EH (cell line): ENCODE measurements at places on chromosomes 3 and 15.

DNA sequence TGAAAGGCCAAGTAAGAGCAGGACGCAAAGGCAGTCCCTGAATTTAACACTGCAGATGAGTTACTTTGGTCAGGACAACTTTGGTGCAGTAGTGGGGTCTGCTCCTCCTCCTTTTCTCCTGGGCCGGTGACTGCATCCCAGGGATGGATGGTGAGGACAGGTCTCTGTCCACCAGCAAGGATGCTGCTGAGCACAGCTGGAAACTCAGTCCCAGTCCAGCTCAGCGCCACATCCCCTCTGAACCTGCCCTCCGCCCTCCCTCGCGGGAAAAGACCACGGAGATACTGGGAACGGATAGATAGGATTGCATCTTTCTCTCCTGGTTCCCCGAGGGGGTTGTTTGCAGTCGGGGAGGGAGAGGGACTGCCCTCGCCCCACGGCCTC, 13.8 kb downstream of the GRAMD2A start:
- DNase-seq, result no peak

GRCh38 chr3:71930056-71930991, 145.4 kb upstream of the PROK2 start:
- DNase-seq, result peak; percentile 25

GRCh38 chr15:67884514-67885174, 44.8 kb upstream of the RNU6-1 start:
- peak; percentile 71 for DNase-seq

DNA sequence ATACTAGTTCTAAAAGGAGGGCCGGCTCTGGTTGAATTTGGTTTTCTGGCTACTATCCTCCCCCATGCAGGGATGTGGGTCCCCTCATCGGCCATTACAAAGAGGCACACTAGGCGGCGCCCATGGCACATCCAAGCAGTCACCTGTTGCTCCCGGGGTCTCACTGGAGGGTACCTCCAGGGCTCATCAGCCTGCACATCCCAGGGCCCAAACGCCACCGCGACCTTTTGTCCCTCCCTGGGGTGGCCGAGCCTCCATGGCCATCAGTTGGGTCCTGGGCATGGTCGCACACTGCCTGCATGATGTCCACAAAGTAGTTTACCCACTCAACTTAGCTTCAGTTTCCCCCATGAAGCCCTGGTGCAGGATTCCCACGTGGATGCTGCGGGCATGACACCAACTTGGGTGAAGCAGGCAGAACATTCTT, 28.3 kb downstream of the IDH3A start:
- peak; percentile 41 for DNase-seq

DNA sequence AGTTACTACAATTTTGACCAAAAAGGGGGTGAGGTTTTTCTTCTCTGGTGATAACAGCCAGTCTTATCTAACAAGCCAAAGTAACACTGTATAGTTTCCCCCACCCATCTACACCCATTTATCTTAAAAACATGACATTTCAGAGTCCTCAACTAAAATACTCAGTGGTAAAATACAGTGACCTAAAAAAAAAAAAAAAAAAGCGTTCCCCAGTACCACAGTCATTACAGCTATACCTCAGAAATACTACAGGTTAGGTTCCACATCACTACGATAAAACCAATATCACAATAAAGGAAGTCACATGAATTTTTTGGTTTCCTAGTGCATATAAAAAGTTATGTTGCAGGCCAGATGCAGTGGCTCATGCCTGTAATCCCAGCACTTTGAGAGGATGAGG, 13.8 kb downstream of the DENND4A start:
- DNase-seq, result no peak

- peak; percentile 26 for DNase-seq
Observed at GRCh38 chr3:66270288-66270687, 49.5 kb downstream of the SLC25A26 start.

DNA sequence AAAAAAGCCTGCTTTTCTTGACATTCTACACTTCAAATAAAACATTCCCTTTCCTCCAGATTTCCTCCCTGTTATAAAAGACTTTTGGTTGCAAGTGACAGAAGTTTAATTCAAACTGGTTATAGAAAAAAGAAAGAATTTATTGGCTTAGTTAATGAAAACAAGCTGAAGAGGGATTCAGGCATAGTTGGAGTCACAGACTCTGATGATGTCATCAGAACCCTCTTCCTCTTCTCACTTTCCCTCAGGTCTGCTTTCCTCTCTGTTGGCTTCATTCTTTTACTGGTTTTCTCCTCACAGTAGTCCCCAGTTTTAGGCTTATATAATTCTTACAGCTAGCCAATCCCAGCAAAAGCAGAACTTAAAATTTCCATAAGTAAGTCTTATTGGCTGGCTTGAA, 32.0 kb upstream of the MBNL1 start:
- DNase-seq, result peak; percentile 79

GRCh38 chr3:32136703-32137102, 30.3 kb downstream of the GPD1L start:
- no peak for DNase-seq

- no peak for DNase-seq
Observed at GRCh38 chr3:122916580-122916979, 111.0 kb downstream of the SEMA5B start.

DNA sequence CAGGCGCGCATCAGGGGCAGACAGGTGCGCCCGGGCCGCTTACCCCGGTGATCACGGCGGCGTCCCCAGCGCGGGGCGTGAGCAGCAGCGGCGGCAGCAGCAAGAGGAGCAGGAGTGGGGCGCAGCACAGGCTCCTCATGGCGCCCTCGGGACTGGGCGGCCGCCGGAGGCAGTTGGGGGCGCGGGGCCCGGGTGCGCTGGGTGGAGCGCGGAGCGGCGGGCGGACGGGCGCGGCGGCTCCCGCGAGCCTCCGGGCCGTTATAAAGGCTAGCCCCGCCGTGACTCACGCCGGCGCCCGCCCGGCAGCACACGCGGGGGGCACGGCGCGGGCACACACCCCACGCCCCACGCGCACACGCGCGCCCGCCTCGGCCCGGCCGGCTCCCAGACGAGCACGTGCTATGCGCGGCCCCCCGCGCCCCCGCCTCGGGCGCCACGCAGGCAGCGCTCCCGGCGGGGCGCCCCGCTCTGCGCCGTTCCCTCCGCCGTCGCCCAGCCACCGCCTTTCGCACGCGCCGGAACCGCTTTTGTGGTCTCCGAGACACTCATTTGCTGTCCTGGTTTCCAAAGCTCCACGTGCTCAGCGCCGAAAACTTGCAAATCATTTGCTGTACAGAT, at the start of gene PROK2:
Gene PROK2 (minus strand): TSS at position 235 of the 618 bp plus-strand sequence. CDS start 96 bp downstream, at position 139.
- DNase-seq, result no peak

GRCh38 chr3:50674349-50675178, at the start of gene DOCK3:
Gene DOCK3 (plus strand): TSS chr3:50674927. CDS start chr3:50675264, 337 bp downstream.
- DNase-seq, result peak; percentile 61

- peak; percentile 79 for DNase-seq
Observed at GRCh38 chr3:48155122-48155521, 33.1 kb downstream of the CDC25A start.

GRCh38 chr3:142027300-142027699, 122.0 kb downstream of the TFDP2 start:
- no peak for DNase-seq

- DNase-seq, result no peak
Observed at GRCh38 chr15:81168644-81169043, 28.0 kb upstream of the IL16 start.
